T-helper 22 cell (primary cell): ENCODE measurements at places on chromosomes 5 and 9.

DNA sequence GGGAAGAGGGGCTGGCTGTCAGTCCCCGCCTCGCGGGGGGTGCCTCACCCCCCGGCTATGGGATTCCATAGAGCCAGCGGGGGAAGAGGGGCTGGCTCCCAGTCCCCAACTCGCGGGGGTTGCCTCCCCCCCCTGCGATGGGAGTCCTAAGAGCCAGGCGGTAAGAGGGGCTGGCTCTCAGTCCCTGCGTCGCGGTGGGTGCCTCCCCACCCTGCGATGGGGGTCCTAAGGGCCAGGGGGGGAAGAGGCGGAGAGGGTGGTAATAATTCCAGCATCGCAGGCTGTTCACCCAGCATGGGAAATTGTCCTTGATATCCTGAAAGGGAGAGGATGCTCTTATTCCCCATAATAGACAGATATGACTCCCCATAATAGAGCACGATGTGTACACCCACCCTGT lies 9.6 kb upstream of the LCN2 start:
- no peak for DNase-seq

- no peak for DNase-seq
Observed at GRCh38 chr5:155154973-155155372, 141.4 kb downstream of the KIF4B start.

DNA sequence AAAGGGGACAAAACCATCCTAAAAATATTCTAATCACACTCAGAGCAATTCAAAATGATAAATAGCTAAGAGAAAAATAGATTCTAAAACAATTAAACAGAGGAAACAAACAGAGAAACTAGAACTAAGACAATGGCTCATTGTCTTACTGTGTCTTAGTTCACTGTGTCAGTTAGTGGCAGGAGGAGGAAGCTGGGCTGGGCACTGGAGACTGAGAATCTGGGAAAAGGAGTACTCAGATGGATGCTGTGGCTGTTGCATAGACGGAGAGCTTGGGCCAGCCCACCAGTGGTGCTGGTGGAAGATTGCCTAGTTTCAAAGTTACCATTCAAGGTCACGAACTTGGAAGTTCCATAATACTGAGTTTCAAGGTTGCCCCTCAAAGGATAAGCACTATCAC lies 94.7 kb upstream of the IFNK start:
- no peak for DNase-seq

DNA sequence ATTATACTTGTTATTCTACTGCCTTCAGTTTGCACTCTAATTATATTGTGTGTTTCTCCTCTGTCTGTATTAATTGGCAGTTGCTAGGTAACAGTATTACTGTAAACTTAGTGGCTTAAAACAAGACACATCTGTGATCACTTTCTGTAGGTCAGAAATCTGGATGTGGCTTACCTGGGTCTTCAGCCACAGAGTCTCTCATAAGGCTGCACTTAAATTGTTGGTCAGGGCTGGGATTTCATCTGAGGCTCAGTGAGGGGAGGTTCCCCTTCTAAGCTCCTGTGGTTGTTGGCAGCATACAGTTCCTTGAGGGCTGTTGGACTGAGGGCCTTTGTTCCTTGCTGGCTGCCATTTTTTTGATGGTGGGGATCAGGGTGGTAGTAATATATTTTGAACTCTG lies 68.8 kb downstream of the SLC44A1 start:
- DNase-seq: no peak

DNA sequence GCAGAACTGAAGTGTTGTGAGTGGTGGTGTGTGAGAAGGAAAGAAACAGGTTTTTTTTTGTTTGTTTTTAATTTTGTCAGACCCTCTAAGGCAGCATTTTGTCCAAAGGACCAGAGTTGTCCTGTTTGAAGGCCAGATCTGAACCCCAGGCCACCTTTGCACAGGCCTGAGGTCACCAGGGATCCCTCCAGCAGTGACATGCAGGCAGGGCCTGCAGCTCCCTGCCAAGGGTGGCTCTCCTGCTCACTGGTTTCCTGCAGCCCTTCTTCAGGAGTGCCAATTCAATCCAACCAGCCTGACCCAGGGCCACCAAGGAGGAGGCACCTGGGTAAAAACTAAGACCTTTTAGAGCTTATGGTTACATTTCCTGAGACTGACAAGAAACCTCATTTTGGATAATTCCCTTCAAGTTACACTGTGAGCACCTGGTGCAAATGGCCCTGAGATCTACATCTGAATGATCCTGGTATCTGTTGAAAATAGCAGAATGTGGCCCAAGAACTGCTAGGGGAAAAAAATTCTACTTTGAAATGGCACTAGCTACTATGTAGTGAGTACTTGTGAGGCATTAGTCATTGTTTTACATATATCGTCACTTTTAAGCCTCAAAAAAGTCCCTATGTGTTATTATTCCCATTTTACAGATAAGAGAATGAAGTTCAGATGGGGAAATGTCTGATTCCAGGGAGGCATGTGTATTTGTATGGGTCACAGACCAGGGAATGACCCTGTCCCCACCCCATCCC lies 33.5 kb upstream of the SMU1 start:
- DNase-seq: no peak

GRCh38 chr5:79936002-79936645 lies 54.9 kb downstream of the MTX3 start:
- DNase-seq: no peak

DNA sequence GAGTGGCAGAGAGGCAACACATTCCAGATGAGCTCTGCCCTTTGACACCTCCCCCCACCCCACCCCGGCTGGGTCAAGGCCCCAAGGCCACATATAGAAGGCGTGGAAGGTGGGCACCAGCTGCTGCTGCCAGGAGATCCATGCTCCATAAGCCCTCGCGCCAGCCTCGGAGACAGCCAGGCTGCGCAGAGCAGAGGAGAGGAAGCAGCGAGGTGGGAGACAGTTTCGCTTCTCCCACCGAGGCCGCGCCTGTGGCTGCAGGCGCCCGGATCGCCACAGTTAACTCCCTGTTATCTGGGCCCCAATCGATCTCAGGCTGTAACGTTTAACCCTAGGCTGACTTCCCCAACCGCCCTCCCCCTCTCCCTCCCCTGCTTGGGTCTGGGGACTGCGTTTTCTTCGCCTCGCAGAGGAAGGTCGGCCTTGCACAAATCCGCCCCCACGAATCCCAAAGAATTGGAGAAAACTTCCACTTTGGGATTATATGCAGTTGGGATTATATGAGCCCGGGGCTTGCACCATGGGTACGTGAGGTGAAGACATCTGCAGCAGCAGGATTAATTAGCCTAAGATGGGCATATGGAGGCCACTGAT lies 1.1 kb upstream of the CXXC5 start:
- no peak for DNase-seq

DNA sequence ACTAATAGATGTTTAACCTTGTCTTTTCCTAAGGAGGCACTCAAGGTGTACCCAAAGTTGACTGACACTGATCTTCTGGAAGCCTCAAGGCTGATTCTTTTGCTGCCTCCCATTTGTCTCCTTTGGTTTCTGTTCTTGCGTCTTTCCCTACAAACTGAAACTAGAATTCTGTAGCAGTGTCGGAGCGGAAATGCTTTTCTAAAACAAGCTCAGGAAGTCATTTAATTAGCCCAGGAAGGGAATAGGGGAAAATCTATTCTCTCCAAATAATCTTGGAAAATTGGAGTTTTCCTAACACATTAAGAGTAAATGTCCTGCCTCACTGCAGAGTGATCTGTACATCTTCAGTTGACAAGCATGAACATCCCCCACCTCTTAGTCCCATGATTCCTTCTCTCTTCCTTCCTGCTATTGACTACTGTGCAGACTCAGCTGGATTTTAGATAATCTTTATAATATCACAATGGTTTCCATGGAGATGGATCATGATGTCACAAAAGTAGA lies 182.7 kb downstream of the NR3C1 start:
- DNase-seq: no peak

DNA sequence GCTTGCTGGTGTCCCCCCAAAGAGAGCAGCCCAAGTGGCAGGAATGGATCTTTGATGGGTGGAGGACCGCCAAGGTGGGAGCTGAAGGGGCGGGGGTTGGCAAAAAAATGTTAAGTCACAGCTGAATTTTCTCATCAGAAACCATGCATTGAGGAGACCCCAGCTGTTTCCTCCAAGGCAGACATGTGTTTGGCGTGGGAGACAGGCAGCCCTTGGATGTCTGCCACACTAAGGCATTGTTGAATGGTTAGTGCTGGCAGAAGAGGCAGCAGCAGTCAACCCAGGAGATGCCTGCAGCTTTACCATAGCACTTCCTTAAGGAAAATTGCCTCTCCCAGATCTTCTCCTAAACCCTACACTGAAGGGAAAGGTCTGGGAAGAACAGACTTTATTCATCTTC lies 394.9 kb upstream of the CD180 start:
- no peak for DNase-seq

GRCh38 chr9:27157736-27158135 lies 48.7 kb downstream of the TEK start:
- no peak for DNase-seq

DNA sequence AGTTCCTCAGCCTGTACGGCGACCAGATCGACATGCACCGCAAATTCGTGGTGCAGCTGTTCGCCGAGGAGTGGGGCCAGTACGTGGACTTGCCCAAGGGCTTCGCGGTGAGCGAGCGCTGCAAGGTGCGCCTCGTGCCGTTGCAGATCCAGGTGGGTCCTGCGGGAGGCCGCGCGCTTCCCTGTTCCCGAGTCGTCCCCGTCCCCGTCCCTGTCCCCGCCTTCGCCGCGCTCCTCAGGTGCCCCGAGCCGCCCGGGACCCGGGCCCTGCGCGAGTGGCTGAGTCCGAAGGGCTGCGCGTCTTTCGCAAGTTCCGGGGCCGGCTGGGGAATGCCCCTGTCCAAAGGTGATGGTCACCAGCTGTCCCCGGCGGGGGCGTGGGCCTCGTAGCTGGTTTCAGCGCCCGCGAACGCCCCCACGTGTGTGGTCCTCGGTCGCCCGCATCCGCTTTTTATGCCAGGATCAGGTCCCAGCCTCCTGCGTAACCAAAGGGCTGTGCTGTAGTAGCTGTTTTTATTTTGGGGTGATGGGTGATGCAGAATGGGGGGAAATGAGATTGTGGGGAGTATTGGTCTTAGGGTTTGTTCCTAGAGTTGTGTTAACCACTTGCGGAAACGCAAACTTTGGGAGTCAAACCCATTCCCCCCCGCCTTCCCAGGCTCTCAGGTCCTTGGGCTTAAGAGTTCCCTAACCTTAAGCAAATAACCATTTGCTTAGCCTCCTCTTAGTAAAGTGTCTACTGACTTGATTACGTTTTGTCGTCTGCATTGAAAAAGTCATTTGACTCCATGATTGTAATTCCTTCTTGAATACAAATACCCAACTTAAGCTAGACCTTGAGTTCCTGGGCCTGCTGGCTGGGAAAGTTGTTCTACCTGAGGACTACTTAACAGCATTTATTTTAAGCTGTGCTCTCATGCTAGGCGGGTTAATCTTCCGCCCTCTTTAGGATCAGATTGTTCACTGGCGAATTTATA lies 663 bp downstream of the ISOC1 start:
- DNase-seq: peak; percentile 28

GRCh38 chr5:85703296-85703695 lies 914.4 kb upstream of the COX7C start:
- DNase-seq: no peak

DNA sequence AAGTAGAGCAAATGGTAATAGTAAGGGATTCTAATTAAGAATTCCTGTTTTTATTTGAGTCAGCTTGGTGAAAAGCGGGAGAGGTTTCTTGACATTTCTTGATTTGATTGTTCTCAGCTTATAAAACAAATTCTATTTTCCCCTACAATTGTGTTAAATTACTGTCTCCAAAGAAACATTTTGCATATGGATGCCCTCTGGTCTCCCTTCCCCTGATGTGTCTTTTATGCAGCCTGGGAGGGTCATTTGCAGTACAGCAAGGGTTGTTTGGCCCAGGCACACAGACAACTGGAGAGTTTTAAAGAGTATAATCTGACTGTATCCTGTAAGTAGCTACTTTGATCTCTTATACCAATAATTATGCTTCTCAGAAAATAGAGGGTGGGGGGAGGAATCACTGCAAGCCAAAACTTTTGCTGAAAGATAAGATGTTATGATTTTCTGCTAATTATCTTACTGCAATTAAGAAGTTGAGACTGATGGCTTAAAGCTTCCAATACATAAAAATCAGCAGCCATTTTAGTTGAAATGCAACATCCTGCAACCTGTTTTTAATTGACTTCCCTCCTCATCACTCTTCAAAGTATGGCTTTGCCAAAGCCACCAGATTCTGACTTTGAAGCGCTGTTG lies 204.1 kb upstream of the SEMA6A start:
- DNase-seq: no peak

DNA sequence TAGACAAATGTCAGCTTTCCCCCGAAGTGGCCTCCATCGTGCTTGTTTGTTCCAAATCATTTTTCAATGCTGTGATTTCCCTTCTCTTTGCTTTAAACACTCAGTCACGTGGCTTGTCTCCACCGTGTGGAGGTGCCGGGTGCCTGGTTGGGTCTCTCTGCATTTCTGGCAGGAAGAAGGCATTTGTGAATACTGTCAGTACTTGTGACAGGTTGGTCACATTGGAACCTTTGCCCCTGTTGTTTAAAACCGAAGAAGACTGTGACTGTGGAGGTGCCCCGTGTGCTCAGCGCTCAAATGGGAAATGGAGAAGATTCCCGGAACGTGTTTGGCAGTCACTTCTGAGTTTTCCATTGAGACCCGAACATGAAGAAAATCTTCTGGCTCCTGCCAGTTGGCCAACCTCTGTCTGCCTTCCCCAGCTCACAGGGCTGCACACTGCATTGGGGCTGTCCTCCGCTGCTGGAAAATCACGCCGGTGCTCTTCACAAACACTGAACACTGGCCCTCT lies 74.6 kb downstream of the LMNB1 start:
- no peak for DNase-seq

GRCh38 chr5:151234476-151235238 lies 10.8 kb upstream of the CCDC69 start:
- DNase-seq: no peak

DNA sequence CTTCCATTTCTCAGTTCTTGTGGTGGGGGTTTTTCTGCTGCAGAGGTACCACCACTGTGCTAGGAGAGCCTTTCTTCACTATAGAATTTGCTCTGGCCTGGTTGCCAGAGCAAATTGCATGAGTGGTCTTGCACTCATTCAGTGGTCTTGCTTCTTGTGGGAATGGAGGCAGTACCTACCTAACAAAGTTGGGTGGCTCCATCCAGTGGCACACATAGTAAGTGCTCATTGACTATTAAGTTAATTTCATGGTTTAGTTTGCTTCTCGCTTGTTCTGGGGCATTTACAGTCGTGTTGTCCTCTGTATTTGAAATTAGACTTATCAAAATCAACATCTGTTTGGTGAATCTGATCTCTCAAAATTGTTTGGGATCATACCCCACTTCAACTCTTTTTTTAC lies 23.0 kb downstream of the SLC28A3 start:
- no peak for DNase-seq

DNA sequence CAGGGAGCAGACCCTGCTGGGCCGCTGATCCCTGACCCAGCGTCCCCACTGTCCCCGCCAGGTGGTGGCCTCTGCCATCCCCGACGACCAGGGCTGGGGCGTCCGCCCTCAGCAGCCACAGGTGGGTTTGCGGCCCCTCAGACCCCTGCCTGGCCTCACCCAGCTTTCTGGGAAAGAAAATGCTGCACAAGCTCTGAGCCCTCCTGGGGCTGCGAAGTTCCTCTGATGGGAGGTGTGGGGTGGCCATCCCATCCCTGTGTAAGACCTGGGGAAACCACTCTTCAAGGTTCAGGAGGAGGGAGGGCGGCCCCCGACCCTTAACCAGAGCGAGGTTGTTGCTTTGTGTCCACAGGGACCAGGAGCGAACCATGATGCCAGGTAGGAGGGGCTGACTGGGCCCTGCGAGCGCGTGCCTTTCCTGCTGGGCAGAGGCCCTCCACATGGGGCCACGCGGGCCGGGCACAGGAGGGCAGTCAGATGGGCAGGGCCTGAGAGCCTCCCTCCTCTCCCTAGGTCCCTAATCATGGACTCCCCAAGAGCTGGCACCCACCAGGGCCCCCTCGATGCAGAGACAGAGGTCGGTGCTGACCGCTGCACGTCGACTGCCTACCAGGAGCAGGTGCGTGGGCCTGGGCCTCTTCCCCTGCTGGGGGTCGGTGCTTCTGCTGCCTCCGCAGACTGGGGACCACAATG lies 7.7 kb downstream of the NOXA1 start:
- no peak for DNase-seq
